ENCODE measurements at places on chromosomes 4 and X.

DNA sequence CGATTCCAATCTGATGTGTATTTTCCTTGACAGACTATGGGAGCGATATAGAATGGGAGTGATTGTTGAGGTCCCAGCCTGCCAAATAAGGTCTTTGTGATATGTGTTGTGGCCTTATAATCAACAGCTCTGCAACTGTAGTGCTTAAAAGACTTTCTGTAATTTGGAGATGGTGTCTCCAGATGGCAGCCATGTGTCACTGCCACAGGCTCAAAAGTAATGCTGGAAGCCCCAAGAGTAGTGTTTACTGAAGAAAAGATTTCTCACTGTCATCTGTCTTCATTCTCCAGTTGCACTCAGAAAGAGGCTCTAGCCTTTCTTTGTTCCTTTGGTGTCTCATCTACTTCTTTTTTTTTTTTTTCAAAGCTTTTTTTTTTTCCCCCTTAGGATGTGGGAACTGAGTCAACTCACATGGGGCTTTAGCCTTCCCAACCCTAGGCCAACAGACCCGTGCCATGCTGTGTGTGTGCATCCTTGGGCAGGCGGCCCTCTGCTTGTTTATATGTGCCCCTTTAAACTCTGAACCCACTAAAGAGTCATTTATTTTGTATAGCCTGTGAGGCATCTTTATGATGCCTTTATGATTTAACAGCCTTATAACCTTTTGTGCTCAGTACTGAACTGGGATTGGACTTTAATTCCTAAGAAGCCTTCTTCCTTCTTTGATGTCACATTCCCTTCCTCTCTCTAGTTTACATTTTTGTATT, 15.6 kb downstream of the SRPX2 start:
- DNase-seq: no peak

GRCh38 chr4:121256887-121257466, 92.9 kb upstream of the TNIP3 start:
- no peak for DNase-seq

GRCh38 chrX:45710081-45710801, 509.6 kb upstream of the DIPK2B start:
- DNase-seq: no peak

GRCh38 chr4:68272380-68272779, 26.9 kb upstream of the TMPRSS11B start:
- DNase-seq: no peak

DNA sequence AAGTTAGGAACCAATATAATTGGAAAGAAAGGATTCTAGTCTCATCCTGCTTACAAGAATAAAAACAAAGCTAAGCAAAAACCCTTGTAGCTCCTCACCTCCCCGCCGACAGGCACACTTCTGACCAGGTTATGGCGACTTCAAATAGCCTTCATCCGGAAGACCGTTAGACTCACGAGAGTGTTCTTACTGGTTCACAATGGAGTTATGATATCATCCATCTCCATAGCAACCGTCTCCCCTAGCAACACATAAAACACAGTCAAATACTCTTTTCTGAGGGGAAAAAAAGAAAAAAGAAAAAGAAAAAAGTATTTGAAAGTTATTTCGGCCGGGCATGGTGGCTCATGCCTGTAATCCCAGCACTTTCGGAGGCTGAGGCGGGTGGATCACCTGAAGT, at the start of gene IL13RA2:
Gene IL13RA2 (minus strand): TSS at position 162 of the 400 bp plus-strand sequence. CDS start 347 bp downstream, outside the sequence.
- no peak for DNase-seq

DNA sequence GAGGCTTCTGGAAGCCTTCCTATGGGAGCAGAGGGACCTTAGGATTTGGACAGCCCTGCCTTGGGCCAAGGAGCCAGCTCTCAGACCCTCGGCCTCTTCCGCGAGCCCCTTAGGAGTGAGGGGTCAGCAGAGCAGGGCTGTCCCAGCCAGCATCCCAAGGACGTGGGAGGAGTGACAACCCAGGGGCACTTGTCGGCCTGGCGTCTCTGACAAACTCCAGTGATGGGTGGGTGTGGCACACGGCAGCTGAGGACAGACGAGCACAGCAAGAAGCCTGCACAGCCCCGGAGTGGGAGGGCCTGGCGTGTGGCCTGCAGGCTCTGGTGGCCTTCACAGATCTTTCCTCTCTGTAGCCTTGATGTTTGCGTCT, 11.6 kb upstream of the TNIP2 start:
- no peak for DNase-seq

- no peak for DNase-seq
These were observed 978 bp upstream of the HS3ST1 start for GRCh38 chr4:11429699-11430045.

DNA sequence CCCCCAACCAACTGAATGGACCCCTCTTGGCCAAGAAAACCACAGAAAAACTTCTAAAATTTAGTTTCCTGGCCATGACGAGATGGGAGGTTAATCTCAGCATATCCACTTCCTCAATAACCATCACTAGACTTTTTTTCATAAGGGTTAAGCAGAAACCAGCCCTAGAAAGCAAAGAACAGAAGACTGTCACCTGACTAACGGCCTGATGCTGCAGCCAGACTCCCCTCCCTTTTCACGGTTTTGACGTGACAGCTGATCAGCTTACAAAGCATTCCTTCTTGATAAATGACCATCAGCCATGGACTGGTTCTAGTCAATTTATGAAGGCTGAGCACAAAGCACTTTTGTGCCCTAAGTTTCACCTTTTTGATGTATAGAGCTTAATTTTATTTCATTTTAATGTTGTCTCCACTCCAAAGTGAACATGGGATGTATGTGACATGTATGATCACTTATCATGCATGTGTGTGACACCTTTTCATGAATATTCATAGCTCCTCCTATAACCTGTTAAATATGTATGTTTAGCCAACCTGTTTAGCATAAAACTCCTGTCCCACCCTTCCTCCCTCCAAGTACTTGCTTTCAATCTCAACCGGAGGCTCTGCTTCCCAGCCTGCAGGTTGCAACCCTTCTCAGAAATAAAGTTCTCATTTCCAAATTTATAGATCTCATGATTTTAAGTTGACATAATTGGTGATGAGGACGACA, 56.3 kb downstream of the SERTM2 start:
- no peak for DNase-seq

DNA sequence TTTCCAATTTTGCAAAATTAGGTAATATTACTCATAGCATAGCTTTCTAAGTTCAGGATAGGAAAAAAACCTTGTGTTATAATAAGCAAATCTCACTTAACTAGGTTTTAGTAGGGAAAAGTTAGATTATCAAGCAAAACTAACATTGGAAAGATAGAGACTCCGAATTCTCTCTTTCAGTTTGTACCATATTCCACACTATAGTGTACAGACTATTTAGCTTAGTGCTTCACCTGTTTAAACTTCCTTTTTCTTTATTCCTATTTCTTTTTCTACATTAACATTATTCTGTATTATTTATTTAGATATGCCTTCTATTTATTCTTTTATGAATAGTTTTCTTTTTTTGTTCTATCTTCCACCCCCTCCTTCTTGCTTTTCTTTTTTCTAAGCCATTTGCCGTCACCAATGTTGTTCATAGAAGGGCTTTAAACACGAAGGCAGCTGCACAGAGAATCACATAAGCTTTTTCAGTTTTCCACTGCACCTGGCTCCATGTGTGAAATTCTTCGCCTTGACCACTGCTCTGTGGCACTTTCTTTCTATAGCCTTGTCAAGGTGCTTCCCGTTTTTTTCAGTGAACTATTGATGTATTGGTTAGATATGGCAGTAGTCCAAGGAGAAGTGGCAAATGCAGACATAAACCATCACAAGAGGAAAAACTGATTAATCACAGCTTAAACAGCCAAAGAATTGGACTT, 8.5 kb downstream of the PCDH10 start:
- no peak for DNase-seq

GRCh38 chrX:27445438-27445837, 17.7 kb downstream of the PPP4R3C start:
- DNase-seq: no peak

DNA sequence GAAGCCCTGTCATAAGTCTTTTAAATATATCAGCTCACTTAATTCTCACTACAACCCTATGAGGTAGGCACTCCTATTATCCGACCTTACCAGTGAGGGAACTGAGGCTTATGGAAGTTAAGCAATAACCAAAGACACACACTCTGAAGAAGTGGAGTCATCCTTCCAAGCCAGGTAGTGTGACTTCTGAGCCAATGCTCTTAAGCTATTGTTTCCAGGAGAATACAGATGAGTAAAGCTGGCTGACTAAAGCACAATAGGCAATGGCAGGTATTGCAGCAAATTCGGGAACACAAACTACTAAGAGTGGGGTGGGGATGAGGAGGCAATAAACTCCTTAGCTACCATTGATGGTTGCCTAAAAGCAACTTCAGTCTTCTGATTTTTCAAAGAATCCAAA, 81.8 kb upstream of the KIT start:
- DNase-seq: no peak

DNA sequence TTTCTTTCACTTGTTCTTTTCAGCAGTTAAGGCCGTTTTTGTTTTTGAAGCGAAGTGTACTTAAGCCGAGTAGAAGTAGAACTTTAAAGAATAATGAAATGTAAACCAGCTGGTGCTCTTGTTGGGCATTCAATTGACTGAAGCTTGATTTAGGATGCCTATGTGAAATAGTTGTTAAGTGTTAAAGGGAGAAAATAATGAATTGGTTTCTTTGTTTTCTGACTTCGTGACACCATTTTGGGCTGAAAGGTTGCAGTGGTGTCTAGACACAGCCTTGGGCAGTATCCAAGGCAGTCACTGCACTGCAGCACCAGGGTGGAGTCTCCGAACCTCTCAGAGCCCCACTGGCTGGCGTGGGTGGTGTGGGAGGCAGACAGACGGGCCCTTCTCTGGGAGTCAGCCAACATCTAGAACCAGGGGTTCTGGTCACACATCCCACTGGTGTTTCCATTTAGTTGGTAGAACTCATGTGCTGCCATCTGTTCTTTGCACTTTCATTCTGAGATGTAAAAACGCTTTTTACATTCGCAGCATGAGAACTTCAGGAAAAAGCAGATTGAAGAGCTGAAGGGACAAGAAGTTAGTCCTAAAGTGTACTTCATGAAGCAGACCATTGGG, 3.5 kb downstream of the UCHL1 start:
- no peak for DNase-seq

DNA sequence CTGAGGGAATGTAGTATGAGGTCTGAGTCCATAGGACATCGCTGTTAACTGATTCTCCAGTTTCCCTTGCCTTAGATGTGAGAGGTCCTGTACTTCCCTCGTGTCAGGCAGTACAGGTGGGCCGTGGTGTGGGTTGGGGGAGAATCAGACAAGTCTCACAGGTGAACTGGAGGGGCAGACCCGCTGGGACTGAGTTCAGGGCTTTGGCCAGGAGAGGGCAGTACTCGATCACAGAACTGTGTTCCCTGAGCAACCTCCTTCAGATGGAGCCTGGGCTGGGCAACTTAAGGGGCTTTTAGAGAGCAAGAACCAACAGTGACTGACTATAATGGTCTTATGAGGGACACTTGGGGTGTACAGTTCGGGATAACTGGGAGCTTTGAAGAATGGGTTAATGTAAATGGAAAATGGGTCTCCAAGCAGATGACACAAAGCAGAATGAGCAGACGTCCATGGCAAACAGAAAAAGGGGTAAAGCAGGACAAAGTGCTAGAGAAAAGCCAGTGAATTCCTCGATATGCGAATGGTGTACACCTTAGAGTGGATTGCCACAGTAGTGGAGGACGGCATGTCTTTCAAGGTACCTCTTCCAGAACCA, 83.6 kb downstream of the CCNG2 start:
- peak; percentile 17 for DNase-seq

- DNase-seq: no peak
These were observed 9.9 kb upstream of the WDR45 start for GRCh38 chrX:49089553-49089952.

GRCh38 chrX:132568291-132568690, 79.5 kb upstream of the MBNL3 start:
- DNase-seq: no peak

DNA sequence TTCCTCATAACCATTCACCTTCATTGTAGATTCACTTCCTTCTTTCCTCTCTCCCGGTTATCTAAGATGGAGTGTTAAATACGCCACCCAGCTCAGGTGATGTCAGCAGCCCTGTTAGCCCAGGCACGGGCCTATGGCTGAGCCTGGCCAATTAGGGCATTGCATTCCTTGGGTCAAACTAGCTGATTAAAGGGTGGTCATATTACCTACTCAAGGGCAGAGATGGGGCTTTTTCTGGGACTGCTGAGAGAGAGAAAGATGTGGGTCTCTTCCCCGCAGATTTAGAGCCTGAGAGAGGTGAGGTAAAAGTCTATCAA, 39.9 kb upstream of the AFAP1 start:
- DNase-seq: no peak

GRCh38 chr4:121377076-121377475, 3.7 kb downstream of the QRFPR start:
- DNase-seq: no peak

- DNase-seq: no peak
These were observed 284.5 kb downstream of the GASK1B start for GRCh38 chr4:157888281-157888680.

DNA sequence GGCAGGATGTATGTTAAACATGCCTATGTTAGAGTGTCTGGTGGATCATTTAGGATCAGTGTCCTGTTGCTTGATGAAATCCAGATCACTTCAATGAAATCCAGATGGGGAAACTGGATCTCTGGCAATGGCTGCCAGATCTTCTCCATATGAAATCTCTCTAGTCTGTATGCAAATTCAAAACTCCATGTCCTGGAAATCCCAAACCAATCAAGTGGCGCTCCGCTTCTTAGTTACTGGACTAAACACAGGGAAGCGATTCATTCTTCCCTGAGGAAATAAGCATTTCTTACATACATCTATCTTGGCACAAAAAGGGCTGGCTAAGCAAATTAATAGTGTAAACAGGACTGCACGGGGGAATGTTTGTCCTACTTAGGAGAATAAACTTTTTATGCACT, 94.9 kb downstream of the HDAC8 start:
- DNase-seq: no peak

DNA sequence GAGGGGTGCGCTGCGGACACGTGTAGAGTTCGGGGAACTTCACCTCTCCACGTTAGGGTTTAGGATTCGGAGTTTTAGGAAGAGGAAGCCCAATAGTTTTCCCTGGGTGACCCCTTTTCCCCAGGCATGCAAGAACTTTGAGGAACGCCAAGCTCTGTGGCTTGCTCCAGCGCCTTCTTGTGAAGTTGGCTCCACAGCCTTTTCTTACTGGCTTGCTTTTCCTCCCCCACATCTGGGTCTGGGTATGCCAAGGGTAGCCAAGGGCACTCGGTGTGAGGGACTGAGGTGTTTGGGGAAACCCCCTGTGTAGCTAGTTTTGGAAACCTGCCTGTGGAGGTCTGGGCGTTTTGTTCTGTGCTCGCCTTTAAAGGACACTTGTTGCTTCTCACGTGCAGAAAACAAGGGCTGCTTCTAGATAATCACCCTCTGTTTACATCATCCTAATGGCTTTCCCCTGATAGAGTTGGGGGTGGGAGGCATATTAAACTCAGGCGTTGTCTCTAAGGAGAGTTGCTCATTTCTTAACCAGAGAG, 746 bp downstream of the EDNRA start:
- DNase-seq: no peak

DNA sequence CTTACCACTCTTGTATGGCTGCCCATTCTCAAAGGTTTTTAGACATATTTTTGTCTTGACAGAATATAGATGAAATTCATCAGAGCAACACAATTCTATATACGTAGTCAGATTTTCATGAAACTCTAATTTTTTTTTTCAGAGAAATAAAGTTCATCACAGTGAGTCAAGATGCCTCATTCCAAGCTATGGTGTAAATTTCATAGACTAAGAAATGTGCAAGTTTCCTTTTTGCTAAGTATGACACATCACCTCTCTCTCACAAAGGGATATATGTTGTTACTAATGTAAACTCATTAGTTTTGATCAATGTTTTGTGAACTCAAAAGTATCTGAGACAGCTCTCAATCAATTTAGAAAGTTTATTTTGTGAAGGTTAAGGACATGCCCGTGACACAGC, 60.4 kb upstream of the ATXN3L start:
- DNase-seq: no peak
